Stimulated activated effector memory CD8-positive, alpha-beta T cell treated with anti-CD3 and anti-CD28 coated beads, Interleukin-12 subunit alpha, Interleukin-12 subunit beta, amount 100 ng/mL, for 72 hours (primary cell): ENCODE measurements at places on chromosomes 4 and X.

DNA sequence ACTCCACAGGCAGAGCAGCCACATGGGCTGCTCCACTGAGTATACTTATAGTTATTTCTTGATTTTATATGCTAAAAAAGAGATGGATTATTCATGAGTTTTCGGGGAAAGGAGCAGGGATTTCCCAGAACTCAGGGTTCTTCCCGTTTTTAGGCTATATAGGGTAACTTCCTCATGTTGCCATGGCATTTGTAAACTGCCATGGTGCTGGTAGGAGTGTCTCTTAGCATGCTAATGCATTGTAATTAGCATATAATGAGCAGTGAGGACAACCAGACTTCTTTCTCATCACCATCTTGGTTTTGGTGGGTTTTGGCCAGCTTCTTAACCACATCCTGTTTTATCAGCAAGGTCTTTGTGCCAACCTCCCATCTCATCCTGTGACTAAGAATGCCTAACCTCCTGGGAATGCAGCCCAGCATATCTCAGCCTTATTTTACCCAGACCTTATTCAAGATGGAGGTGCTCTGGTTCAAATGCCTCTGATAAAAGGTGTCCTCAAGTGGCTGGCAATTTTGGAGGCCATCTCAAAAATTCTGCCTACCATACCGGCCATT lies 213.0 kb upstream of the VEGFC start:
- DNase-seq, result no peak

GRCh38 chr4:119667802-119668201 lies 39.2 kb upstream of the PDE5A start:
- DNase-seq, result no peak

GRCh38 chr4:156889616-156890594 lies 81.7 kb downstream of the PDGFC start:
- no peak for DNase-seq

GRCh38 chr4:187732524-187732923 lies 263.0 kb upstream of the ZFP42 start:
- DNase-seq, result no peak

- DNase-seq, result no peak
These were observed 149.2 kb downstream of the KDM6A start for GRCh38 chrX:45022150-45022549.

GRCh38 chr4:187179086-187180058 lies 455.7 kb upstream of the FAT1 start:
- DNase-seq, result no peak

GRCh38 chrX:104445591-104445990 lies 120.4 kb upstream of the IL1RAPL2 start:
- no peak for DNase-seq

- DNase-seq, result no peak
These were observed 79.4 kb downstream of the RPS6KA6 start for GRCh38 chrX:84108584-84108983.
